NCI-H1694 treated with DMSO at 0.1 percent for 48 hours (cell line): ENCODE measurements at places on chromosomes 5 and 9.

GRCh38 chr9:115104908-115105307 lies 13.0 kb downstream of the TNC start:
- DNase-seq = no peak

DNA sequence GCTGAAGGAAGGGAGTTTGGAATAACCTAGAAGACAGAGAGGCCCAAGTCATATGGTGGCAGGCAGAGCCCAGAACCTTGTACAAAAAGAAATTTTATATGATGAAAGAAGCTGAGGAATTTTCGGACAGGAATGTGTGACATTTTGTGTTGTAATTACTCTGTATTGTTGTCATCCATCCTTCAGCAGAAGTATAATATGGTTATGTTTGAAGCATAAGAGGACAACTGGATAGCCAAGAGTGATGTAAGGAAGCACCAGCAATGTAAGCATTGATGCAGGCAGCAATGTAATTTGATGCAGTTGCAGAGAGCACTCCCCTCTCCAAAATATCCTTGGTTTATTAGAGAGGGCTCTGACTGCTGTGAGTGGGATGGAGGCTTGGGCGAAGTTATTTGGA lies 19.1 kb upstream of the SNX2 start:
- DNase-seq = no peak

- no peak for DNase-seq
Measured at GRCh38 chr5:14135621-14136020, 7.5 kb upstream of the TRIO start.

GRCh38 chr9:97900738-97901565 lies 21.3 kb downstream of the TRMO start:
- peak; percentile 46 for DNase-seq

- no peak for DNase-seq
Measured at GRCh38 chr9:83367326-83367725, 170.9 kb downstream of the FRMD3 start.

DNA sequence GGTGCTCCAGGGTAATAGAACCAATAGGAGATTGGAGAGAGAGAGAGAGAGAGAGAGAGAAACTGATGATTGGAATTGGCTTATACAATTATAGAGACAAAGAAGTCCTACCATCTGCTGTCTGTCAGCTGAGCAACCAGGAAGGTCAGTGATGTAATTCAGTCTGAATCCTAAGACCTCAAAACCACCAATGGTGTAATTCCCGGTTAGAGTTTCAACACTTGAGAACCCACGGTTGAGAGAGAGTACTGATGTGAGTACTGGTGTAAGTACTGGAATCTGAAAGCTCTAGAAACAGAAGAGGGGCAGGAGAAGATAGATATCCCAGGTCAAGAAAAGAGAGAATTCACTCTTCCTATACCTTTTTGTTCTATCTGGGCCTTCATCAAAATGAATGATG lies 775.8 kb downstream of the EFNA5 start:
- DNase-seq = no peak

- no peak for DNase-seq
Measured at GRCh38 chr9:78289474-78289873, 7.5 kb upstream of the PSAT1 start.

DNA sequence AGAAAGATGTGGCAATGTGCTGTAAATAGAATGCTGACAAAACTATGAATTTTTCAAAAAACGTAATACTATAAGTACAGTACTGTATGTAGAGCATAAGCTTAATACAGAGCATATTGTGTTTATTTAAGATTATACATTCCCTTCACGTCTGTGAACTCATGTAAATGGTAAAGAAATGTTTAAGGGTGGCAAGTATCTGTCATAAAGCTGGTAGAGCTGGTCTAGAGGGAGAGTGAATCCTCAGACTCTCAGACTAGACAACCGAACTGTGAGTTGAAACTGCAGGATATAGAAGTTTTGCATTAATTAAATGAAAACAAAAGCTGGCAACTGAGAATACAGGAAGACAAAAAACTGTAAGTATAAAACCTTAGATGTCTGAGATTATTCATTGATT lies 87.3 kb upstream of the ANXA1 start:
- DNase-seq = no peak

- no peak for DNase-seq
Measured at GRCh38 chr5:4636378-4636777, 503.8 kb upstream of the ADAMTS16 start.

- DNase-seq = no peak
Measured at GRCh38 chr5:84191281-84191680, 193.4 kb downstream of the EDIL3 start.

DNA sequence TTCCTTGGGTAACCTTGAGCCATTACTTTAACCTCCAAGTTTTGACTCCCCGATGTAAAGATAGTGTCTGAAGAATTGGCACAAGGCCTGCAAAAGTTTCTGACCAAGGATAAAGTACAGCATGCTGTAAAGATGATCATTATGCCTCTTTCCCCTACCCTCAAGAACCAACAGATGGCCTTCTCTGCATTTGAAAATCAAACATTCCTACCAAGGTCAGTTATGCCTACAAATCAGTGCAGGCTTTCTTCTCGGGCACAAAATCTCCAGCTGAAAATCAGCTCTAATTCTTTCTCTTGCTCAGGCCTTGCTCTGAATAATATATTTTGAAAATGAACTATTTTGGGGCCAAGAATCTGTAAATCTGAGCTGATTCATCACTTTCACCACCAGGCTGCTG lies 59.7 kb downstream of the PPP2R2B start:
- DNase-seq = no peak

DNA sequence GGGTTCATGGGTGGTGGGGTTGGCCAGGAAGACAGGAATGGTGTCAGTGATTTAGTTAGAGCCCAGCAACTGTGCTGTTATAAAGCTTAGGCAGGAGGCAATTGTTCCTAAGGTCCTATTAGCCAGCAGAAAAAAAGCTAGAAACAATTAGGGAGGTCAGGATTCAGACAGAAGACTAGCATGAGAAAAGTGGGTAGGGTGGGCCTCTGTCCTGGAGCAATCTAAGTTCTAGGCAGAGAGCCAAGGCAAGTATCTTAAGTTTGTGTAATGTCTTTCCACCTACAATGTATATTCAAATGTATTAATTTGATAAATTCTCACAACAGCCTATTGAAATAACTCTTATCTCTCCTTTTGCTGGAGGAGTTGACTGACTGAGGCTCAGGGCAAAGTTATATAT lies 6.1 kb upstream of the ZFAND5 start:
- no peak for DNase-seq

GRCh38 chr5:61352180-61352579 lies 20.1 kb downstream of the ZSWIM6 start:
- no peak for DNase-seq

- no peak for DNase-seq
Measured at GRCh38 chr5:76720988-76721569, 5.2 kb downstream of the F2R start.

DNA sequence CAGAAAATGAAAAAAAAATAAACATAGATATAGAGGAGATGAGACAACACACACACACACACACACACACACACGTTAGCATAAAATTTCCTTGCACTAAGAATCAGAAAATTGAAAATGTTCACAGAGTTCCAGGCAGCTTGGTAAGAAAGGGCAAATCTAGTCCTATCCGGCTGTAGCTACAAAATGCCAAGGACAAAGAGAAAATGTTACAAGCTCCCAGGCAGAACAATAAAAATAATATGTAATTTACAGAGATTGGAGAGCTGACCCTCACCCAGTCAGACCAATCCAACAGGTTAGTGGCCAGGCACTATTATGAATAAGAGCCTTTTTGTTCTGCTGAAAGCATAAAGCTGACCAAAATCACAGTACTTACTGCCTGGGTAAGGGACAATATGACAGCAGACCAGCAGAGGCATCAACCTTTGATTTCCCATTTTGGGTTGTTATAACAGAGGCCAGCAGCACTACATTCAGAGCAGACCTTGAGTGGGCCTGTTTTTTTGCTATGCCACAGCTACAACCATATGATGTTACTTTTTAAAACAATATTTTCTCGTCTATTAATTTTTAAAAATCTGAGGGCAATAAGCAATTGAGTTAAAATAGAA lies 892.6 kb downstream of the TAF11L14 start:
- DNase-seq = no peak

GRCh38 chr9:114108016-114108833 lies 9.1 kb upstream of the KIF12 start:
- DNase-seq = peak; percentile 75

- DNase-seq = no peak
Measured at GRCh38 chr5:143446535-143447226, 43.2 kb upstream of the NR3C1 start.

DNA sequence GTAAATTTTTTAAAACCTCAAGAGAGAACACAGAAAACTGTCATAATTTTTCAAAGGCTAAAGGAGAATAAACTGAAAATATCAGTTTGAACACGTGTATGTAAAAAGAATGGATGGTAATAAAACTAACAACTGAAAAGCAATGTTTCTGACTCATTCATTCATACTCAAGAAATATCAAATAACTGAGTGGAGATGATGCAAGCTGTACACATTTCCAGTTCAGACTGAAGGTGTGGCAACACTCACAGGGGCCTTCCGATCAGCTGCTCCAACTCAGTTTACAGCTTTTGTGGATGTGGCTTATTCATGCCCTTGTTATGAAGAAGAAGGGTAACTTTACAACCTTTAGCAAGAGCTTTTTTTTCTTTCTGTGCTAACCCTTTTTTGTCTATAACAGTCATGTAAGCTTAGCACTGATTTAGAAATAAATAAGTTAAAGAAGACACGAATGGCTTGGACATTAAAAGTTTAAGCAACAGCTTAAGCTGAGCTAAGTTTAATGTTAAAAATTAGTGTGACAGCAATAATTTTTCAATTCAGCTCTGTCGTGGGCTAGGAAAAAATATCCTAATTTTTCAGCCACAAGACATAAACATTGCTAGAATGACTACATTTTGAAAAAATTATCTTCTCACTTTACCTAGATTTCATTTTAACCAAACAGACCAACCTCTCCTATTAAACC lies 453.5 kb downstream of the RAB3C start:
- peak; percentile 7 for DNase-seq

GRCh38 chr9:1294641-1295258 lies 244.6 kb downstream of the DMRT2 start:
- DNase-seq = no peak

- no peak for DNase-seq
Measured at GRCh38 chr5:108974594-108974993, 226.9 kb downstream of the FER start.

GRCh38 chr9:98218562-98219363 lies 26.3 kb upstream of the CORO2A start:
- DNase-seq = no peak

GRCh38 chr9:130017076-130017475 lies 25.9 kb downstream of the FNBP1 start:
- no peak for DNase-seq
